ENCODE measurements at places on chromosomes 6 and 20.

- DNase-seq: no peak
Measured at GRCh38 chr6:69988458-69989126, 122.2 kb downstream of the COL19A1 start.

DNA sequence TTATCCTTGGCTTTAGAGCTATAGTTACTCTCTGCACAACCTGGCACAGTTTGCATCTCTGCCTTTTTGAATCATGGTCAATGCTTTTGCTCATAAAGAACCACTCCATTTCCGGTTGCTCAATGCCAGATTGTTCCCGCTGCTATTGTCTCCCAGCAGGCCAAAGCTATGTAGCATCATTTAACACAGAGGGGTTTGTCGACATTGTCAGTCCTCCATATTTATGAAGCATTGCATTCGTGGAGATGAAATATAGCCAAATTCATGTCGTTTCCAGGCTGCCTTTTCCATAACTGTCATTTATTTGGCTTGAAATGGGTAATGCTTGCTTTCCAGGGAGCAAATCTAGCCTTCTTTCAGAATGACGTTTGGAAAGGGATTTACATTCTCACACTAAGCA is 598.8 kb downstream of the EPHA7 start:
- no peak for DNase-seq

- DNase-seq: no peak
Measured at GRCh38 chr6:20180935-20181334, 31.3 kb downstream of the MBOAT1 start.

DNA sequence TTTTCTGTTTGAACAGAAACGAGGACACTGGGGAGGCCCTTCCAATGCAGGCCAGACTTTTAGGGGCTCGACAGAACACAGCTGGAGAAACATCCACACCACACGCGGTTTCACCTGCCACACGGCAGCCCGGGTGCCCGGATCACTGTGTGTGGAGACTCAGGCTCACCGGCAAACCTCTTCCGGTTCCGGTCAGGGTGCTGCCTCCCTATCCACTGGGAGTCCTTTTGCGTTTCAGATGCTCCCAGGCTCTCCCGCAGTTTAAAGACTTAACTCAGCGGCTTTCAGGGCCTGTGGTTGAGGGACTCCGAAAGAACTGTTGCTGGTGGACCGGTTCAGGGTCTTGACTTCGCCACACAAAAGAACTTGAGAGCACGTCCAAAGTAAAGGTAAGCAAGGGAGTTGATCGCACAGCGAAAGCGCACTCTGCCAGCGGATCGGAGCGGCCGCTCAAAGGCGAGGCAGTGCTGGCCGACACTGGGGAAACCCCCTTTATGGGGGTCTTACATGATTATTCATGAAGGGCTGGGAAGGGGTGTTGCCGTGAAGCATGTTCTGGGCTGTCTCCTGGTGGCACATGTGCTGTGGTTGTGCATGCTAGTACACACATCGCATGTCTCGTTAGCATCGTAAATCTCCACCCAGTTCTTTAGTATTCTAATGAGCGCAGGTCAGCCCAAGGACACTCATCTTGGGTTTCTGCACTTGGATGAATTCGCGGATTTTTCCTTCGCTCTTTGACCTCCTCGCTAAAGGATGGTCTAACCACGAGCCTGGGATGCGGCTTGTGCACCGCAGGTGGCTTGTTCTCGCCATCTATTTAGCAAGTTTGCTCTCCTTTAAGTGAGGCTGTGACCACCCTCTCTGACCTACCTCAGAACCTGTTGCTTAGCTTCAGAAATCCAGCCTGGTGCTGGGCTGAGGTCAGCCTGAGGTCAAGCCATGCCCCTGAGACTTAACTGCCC is 180.3 kb downstream of the CDH26 start:
- peak; percentile 0 for DNase-seq

GRCh38 chr6:71510057-71510713 is 221.6 kb downstream of the OGFRL1 start:
- no peak for DNase-seq

GRCh38 chr20:9075264-9076095 is 6.6 kb downstream of the PLCB4 start:
- DNase-seq: no peak

DNA sequence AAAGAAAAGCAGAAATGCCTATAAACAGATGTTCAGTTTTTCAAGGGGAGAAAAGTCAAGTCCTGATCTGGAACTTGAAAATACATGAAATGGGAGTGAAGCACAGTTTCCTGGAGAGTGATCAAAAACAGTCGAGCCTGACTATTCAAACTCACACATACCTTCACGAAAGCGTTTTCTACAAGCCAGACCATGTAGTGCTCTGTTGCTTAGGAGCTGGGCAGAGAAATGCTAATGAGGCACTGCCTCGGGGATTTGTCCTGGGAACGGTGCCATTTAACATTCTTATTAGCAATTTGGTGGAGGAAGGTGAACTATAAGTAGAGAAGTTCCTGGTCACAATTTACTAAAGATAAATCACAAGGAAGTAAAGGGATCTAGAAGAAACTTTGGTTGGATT is 5.9 kb downstream of the NHSL1 start:
- no peak for DNase-seq

DNA sequence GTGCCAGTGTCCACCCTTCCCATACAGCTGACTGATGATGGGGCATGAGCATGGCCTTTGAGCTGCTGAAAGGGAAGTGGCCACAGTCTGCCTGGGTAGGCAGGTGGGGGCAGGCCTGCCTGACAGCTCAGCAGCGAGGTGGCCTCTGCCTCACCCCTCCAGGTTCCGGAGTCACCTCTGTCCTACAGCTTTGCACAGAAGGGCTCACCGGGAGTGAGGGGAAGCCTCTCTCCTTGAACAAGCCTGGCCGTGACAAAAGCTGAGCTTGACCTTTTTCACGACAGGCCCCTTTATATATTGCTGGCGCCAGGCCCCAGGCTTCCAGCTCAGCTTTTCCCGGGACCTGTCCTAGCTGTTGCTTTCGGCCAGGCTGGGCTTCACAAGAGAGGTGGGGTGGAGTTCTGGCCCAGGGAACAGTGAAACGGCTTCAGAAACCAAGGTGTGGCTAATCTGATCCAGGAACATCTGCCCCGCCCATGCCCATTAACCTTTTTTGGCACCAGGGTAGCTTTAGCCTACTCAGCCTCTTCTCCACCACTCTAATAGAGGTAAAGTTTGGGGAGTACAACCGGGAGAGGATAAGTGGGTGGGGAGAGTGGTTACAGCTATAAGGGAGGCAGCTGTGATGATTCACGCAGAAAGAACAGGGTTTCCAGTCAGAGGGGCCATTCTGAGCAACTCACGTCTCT is 42.9 kb downstream of the C6orf132 start:
- no peak for DNase-seq

DNA sequence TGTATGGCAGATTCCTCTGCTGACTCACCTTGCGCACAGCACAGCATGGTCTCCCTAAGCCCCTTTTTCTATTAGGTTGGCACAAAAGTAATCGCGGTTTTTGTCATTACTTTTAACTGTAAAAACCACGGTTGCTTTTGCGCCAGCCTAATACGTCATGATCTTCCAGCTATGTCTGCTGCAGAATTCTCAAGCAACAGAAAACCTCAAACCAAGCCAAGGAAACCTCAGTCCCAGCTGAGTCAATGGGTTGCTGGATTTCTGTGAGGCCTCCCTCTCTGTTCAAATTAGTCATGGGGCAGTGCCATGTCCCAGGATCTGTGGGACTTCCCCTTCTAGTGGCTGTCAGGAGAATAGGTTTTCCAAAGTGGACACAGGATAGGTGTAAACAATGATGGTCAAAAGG is 15.7 kb upstream of the ENPP1 start:
- no peak for DNase-seq

DNA sequence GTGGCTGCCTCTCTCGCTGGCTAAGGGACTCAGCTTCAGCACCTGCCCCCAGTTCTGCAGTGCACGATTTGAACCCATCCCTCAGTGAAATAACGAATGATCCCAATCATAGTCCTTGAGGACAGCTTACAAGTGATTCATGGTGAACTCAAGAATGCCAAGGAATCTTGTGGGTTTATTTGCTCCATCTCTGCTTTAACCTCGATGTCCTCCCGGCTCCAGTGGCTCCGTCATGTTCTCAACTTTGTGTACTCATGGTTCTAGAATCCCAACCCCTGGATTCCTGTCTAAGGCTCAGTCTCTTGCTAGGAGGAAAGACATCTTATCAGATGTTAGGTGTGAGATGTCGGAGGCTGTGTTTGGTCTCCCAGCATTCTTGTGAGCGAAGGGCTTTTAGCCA is 29.0 kb upstream of the GTSF1L start:
- DNase-seq: no peak

- no peak for DNase-seq
Measured at GRCh38 chr6:36913082-36913481, 27.3 kb downstream of the C6orf89 start.

GRCh38 chr20:44618318-44618731 is 33.2 kb downstream of the ADA start:
- DNase-seq: peak; percentile 25

- no peak for DNase-seq
Measured at GRCh38 chr6:50724381-50725124, 11.2 kb downstream of the TFAP2D start.

DNA sequence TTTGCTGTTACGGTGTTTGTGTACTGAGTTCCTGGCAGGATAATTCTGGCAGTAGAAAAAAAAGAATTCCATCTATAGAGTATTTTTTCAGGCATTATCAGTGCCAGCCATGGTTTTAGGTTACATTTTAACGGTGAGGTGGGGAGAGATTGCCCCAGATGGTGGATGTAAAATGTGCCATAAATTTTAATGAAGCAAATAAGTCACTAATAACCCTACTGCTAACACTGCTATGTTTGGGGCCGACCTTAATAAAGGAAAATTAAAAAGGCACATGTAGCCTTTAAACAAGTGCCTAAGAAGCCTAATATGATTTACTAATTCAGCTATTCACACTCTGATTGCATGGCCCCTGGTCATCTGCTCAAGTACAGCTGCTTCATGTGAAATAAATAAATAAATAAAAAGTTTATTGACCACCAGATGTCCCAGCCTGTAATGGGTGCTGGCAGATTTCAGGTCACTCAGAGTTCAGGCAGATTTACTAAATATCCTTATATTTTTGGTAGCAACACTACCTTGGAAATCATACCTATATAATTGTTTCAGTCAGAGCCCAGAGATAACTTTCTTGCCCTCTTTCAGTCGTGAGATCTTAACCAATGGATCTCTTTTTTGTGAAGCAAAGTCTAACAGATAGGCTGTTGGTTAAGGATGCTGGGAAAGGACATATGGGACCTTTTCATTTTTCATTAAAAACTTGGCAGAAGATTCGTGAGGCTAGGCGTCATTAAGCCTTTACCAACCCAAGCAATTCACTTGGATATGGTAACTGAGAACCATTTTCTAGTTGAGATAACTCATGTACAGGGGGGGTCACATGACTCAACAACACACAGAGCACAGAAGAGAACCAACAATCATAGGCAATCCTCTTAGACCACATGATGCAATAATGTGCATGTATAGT is 495.0 kb upstream of the NRSN1 start:
- no peak for DNase-seq

DNA sequence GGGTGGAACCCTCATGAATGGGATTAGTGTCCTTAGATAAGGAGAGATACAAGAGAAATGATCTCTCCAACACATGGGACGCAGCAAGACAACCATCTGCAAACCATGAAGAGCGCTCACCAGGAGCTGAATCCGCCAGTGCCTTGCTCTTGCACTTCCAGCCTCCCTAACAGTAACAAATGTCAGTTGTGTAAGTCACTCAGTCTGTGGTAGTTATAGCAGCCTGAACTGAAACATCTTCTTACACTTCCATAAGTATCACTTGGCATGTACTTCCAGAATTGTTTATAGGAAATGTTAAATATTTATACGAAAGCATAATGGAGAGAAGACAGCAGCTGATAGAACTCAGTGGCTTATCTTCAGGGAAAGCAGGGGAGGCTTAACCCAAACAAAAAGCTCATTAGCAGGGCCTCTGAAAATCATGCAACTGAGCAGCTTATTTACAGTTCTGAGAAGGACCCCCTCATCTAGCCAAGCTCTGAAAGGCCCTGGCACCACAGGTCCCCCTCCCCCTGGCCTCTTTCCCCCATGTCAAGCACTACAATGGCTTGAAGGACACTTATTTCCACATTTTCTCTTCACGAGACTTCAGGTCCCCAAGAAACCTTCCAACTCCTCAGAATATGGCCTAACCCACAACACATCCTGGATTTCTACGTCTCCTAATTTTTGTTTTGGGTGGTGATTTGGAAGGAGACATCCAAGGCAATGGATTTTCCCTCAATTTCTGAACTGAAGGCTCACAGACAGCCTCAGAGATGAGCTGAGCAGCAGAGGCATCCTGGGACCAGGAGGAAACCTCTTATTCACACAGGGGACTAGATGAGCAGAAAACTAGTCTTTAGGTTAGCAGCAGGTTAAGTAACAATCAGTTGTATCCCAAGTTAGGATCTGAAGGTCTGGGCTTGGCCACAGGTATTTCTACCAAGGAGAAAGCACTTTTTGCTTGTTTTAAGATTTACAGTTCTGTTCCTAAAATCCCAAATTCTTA is 49.1 kb downstream of the GCLC start:
- DNase-seq: no peak

All from stimulated activated naive CD4-positive, alpha-beta T cell (primary cell).